GM12864 (cell line): ENCODE measurements at places on chromosomes 5 and 9.

DNA sequence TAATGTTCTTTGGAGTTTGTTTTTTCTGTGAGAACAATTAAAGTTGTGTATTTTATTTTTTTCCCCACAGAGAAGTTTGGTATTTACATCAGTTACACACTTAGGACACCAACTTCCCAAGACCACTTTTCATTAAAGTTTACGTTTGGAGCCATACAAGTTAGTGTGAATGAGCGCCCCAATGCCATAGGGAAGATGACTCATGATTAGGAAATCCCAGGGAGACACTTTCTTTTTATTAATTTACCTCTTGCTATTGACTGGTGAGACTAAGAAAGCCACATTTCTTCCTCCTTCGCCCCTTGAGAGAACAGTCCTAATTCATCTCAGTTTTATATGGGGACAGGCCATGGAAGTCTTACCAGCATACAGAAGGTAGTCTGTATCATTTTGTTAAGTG, 57.1 kb downstream of the EDIL3 start:
- DNase-seq, result no peak

- DNase-seq, result no peak
Observed at GRCh38 chr5:12315461-12315860, 411.2 kb upstream of the CTNND2 start.

GRCh38 chr9:5110867-5111681, 74.4 kb downstream of the INSL6 start:
- no peak for DNase-seq

DNA sequence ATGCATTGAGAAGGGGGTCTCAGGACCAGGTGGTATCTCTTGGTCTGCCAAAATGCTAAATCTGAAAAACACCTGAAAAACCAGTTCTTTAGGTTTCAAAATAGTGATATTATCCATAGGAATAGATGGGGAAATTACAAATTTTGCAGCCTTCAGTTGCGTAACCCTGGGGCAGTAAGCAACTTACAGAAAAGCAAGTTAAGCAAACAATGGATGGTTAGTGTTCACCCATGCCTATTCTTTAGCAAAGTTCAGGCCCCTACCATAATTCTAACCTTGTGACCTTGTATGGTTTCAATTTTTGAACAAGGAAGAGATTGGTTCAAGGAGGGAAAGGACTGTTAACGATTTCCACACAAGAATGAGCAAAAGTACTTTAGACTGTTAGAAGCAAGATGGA, 24.5 kb downstream of the GLRX start:
- DNase-seq, result no peak

GRCh38 chr9:14320271-14321181, 6.6 kb upstream of the NFIB start:
- DNase-seq, result no peak

DNA sequence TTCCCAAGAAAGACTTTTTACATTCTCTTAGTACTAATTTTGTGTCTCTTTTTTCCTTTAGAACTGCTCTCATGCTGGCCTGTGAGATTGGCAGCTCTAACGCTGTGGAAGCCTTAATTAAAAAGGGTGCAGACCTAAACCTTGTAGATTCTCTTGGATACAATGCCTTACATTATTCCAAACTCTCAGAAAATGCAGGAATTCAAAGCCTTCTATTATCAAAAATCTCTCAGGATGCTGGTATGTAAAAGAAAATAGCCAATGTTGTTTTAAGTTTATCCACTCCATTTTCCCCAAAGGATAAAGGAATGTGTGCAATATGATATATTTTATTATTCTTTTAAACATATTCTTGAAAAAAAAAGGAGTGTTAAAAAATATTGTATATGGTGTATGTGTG, 27.3 kb upstream of the TTC23L start:
- no peak for DNase-seq

DNA sequence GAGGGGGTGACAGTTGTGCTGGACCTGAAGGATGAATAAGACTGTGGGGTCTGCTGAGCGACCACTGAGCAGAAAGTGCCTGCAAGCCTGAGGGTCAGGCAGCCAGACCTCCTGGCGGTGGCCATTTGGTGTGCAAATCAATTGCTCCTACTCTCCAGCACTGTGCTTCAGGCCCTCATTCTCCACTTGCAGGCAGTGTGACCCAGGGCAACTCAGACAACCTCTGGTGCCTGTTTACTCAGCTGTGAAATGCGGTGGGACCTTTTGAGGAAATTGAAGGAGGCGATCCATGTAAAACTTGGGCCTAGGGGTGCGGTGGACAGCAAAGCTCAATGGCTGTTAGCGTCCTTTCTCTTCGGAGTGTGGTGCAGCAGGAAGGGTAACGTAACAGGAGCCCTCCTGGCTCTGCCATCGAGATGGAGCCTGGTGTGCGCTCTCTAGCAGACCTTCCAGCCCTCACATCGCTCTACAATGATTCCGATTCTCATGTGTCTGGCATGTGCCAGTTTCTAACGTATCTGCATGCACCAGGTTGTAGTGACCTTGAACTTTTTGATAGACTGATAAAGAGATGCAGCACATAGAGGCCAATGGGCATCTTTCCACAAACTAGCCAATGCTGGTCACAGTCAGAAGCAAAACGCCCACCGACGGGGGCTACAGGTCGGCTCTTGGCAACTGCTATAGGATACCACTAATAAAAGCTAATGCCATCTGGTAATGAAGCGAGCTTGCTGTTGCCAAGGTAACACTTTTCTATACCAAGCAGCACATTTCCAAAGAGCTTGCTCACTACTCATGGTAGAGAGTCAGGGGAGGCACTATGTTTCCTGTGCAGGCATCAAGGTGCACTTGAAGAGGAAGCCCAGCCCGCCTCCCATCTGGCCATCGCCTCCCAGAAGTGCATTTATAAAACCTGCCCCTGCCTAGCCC, 159.7 kb upstream of the RAPGEF1 start:
- DNase-seq, result no peak

DNA sequence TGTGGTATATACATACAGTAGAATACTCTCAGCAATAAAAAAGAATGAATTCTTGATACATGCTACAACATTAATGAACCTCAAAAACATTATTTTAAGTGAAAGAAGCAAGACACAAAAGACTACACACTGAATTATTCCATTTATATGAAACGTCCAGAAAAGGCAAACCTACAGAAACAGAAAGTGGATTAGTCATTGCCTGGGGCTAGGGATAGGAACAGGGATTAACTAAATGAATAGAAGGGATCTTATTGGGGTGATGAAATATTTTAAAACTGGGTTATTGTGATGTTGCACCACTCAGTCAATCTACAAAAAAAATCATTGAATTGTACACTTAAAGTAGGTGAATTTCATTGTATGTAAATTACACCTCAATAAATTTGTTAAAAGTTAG, 326.7 kb downstream of the PIK3R1 start:
- no peak for DNase-seq

DNA sequence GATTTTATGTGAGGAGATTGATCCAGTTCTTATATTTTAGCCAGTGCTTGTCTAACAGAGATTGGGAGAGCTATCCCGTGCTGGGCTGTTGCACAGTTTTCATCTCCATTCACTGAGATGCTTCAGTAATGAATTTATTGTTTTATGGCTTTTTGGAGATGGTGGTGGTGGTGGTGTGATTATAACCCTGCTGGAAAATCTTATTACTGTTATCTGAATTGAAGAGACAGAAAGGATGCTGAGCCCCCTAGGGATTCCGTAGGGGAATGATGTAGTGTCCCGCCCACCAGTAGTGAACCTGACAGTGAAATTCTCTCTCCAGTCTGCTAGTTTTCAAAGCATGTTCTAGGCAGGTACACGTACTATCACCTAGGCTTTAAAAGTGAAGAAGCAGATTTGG, 1.9 kb downstream of the RAI14 start:
- no peak for DNase-seq

GRCh38 chr5:10684303-10685086, 76.5 kb downstream of the DAP start:
- no peak for DNase-seq

DNA sequence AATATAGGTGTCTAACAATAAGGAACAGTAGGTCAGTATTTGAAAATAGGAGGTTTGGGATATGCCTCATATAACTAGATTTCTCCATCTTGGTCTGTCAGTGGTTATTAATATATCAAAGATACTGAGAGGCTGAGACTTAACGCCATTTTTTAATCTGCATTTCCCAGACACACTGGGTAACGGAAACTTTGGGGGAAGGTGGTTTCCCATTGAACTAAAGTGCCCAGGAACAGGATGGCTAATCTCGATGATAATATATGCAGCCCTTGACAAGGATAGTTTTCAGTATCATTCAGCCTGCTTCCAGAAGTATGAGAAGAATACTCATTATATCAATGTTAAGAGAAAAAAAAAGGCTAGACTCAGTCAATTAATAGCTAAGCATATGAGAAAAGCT, 30.7 kb downstream of the EFNA5 start:
- no peak for DNase-seq

- no peak for DNase-seq
Observed at GRCh38 chr5:42021923-42022322, 96.8 kb downstream of the FBXO4 start.

- DNase-seq, result no peak
Observed at GRCh38 chr5:179323026-179323870, 22.0 kb downstream of the ADAMTS2 start.

DNA sequence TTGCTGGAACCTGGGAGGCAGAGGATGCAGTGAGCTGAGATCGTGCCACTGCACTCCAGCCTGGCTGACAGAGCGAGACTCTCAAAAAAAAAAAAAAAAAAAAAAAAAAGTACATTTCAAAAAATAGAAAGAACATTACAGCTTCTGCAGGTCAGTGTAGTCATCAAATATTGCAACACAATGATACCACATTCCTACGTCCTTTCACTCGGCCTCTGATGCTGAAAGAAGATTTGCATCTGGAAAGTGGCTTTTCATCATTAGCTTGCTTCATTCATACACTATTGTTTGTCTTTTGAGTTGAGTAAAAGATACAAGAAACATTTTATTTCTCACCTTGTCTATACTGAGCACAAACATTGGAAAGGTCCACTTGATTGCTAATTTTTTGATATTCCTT, 59.6 kb upstream of the CPLANE1 start:
- DNase-seq, result no peak

GRCh38 chr9:15080401-15080800, 170.2 kb upstream of the FREM1 start:
- no peak for DNase-seq

DNA sequence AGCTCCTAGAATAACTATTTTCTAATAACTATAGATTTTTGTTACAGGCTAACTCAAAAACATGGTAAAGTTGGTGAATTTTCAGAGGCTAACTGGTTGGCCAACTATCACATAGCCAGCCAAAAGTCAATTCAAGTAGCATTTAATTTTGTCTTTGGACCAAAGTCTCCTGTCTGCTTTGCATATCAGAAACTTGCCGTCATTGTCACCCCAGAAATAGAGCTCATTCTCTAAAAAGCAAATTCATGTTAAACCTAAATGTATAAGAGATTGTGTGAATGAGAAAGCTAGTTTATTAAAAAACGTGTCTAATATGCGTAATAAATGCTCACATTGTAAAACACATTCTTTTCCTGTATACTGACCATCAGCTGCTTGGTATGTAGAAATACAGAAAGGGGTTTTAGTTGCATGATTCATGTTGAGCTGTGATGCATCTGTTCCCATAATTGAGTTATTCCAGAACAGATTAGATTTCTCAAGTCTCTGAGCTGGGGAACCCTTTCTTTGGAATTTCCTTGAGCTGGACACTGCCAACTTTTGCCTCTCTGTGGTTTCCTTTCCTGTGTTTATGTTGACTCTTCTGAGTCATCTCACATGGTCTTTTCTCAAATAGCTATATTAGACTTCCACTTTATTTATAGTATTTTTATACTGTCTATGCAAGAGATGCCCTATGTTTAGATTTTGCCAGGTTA, 7.3 kb downstream of the SRFBP1 start:
- no peak for DNase-seq

GRCh38 chr5:54774281-54775170, 210.9 kb downstream of the ESM1 start:
- DNase-seq, result no peak

DNA sequence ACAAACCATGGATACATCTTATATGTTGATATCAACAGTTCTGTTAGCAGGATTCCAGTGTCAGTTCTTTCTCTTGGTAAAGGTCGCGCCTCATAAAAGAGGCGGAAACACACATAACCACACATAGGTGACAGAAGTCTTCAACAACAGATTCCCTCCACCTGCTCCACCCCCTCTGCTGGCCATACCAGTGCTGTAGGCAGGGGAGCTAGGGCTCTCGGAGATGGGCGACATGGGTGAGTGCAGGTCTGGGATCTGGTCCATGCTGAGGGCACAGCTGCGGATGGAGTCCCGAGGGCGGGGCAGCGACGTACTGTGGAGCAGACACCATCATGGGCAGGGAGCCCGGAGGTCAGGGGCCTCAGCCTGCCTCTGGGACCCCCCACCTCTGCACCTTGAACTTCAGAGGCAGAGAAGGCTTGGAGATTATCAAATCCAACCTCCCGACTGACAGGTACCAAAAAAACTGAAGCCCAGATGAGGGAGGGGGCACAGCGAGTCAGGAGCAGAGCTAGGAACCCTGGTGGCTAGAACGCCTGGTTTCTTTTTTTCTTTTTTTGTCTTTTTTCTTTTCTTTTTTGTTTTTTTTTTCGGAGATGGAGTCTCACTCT, 12.0 kb upstream of the TOR2A start:
- no peak for DNase-seq

DNA sequence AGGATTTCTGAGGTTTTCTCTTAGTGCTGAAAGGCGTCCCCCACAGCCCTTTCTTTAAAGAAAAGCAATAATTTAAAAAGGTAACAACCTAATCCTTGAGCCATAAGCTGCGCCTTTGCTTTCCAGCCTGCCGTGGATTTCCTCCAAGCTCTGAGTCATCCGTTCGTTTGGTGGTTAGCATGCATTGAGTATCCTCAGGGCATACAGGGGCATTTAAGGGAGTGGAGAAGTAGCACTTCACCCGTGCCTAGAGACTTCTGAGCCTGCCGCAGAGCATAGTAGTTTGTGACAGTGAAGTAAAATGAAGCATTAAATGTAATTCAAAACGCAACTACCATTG, 892 bp upstream of the TNC start:
- no peak for DNase-seq

GRCh38 chr5:73232266-73233041, 59.5 kb downstream of the TMEM174 start:
- DNase-seq, result no peak

- no peak for DNase-seq
Observed at GRCh38 chr9:21660976-21661375, 141.5 kb upstream of the MTAP start.
